Heart left ventricle (tissue), 16 donors: ENCODE measurements at places on chromosomes 5 and 9. TPM values are rescaled to one million over a fixed set of nuclear protein-coding genes. Genes with fewer than 3 reads are reported as not detected.

The INSL4 gene
- total RNA-seq: not detected

- DNase-seq: no peak
These were observed 167.8 kb downstream of the DOCK2 start for GRCh38 chr5:169804861-169805260.

GRCh38 chr5:160456480-160457177 lies 35.0 kb downstream of the PTTG1 start:
- no peak for DNase-seq

GRCh38 chr9:12464910-12465512 lies 228.2 kb upstream of the TYRP1 start:
- DNase-seq: no peak

The ANXA2R gene
- 0.67 TPM for total RNA-seq

GRCh38 chr5:127667926-127668325 lies 19.0 kb downstream of the CTXN3 start:
- DNase-seq: no peak

DNA sequence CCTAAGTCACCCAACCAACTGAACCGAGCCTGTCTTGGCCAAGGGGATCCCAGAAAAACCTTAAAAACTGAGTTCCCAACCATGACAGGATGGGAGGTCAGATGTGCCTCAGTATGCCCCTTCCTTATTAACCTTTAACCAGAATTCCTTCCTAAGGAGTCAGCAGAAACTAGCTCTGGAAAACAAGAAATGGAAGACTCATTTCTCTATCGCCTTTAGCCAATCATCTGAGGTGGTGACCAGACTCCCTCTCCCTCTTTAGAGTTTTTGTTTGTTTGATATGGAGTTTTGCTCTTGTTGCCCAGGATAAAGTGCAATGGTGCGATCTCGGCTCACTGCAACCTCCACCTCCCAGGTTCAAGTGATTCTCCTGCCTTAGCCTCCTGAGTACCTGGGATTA lies 37.5 kb downstream of the SLC28A3 start:
- no peak for DNase-seq

DNA sequence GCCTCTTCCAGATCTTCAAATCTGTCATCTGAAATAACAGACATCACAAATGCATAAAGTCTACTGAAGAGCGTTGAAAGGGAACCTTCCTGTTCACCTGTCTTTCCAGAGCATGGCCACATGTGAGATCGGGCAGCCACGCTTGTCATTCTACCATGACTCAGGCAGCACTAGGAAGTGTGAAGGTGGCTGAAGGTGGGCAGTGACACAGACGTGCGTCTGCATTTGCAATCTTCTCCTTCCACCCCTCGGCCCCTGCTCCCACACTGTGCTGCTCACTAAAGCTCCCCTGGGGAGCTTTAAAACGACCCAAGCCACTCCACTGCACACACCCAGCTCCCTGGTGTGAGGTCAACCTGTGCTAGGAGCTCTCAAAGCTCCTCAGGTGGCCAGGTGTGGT lies 2.5 kb downstream of the ENTR1 start:
- DNase-seq: no peak

GRCh38 chr5:90921418-90921973 lies 362.9 kb downstream of the ADGRV1 start:
- DNase-seq: no peak
